ENCODE measurements at places on chromosomes 4 and X.

- no peak for DNase-seq
Measured at GRCh38 chrX:151870602-151871001, 42.1 kb upstream of the MAGEA4 start.

DNA sequence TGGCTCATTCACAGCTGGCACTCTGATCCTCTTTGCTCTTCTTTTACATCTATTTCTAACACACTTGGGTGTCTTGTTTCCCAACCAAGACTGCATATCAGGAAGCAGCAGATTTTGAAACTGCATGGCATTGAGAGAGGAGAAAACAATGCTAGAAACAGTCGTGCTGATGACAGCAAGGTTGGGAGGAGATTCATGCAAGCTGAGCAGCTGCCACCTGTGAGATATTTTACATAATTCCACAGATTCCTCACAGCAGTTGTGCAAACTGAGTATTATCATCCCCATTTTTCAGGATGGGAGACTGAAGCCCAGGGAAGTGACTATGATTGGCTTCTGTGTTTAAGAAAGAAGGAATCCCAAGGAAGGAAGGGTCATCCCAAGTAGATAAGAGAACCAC, 105.0 kb downstream of the SLC2A9 start:
- DNase-seq = no peak

DNA sequence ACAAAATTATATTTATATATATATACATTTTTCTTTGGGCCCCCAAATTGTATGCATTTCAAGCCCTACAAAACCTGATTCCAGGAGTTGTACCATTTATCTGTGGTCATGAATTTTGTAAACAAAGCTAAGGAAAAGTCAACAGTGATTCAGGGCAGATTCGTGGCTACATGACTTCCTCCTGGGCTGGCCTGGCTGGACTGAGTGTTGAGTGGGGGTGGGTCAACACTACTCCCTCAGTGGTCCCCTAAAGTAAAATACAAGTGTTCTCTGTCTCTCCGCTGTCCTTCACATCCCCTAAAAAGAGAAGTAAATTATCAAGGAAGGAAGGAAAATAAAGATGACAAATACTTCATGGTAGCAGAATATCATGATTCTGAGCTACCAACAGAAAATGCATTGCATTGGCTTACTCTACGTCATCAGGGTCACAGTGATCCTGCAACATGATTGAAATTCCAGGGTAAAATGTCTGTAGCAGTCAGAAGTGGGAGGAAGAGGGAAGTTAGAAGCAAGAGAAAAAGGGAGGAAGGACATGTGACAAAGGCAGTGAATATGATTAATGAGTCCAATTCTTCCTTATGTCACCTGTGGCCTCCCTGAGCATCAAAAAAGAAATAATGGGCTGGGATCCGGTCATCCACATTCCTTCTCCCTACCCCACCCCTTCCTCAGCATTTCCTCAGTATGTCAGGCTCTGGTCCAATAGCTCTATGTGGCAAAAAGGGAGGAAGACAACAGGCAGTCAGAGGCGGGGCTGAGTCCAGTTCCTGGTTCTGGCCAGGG, 42.4 kb upstream of the MYOZ2 start:
- DNase-seq = no peak

- DNase-seq = no peak
Measured at GRCh38 chr4:93981594-93981993, 153.0 kb downstream of the ATOH1 start.

GRCh38 chr4:148684638-148685037, 242.4 kb upstream of the NR3C2 start:
- no peak for DNase-seq

Data from activated CD8-positive, alpha-beta memory T cell treated with anti-CD3 and anti-CD28 coated beads for 1 hour (primary cell).